ENCODE measurements at places on chromosomes 11 and 22.
A peak's percentile ranks its signal among the peaks of the same experiment; 100 is the strongest.

- H3K27ac ChIP-seq = no peak within 1 kb of the TSS
- H3K4me3 ChIP-seq = peak within 1 kb of the TSS; percentile 87
- peaks cover 34% of the 10 kb centered on the region for H3K4me1 ChIP-seq
- H3K36me3 ChIP-seq = no peaks in the 10 kb centered on the region
- DNase-seq = no peak
Measured at GRCh38 chr11:134412203-134413042, at the start of gene B3GAT1. Gene B3GAT1 (minus strand): TSS chr11:134412242. CDS start chr11:134387659, 24,583 bp downstream.

- H3K4me3 ChIP-seq = no peak overlapping the region
- peak overlapping the region; percentile 38 for H3K27ac ChIP-seq
- no peaks in the 10 kb centered on the region for H3K27me3 ChIP-seq
- peaks cover 60% of the 10 kb centered on the region for H3K4me1 ChIP-seq
Measured at GRCh38 chr22:46815559-46815895, 53.1 kb downstream of the TBC1D22A start.

DNA sequence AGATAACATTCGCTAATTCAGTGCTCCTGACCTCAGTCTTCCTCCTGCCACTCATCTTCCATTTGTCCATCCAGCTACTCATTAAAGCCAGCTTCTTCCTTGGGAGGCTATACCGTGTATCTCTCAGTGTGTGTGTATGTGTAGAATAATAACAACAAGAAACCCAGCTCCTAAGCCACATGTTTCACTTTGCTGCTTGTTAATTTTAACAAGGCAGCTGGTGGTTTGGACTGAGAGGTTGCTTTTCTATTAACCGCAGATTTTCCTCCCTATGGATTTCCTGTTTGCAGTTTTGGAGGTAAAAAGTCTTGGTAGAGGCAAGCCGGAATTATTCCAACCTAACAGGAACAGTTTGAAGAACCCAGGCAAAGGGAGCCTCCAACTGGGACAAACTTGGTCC, 165.0 kb downstream of the ADAMTS15 start:
- H3K4me1 ChIP-seq = no peaks in the 10 kb centered on the region
- H3K36me3 ChIP-seq = no peaks in the 10 kb centered on the region
- no peak overlapping the region for H3K4me3 ChIP-seq
- H3K27ac ChIP-seq = no peak overlapping the region

DNA sequence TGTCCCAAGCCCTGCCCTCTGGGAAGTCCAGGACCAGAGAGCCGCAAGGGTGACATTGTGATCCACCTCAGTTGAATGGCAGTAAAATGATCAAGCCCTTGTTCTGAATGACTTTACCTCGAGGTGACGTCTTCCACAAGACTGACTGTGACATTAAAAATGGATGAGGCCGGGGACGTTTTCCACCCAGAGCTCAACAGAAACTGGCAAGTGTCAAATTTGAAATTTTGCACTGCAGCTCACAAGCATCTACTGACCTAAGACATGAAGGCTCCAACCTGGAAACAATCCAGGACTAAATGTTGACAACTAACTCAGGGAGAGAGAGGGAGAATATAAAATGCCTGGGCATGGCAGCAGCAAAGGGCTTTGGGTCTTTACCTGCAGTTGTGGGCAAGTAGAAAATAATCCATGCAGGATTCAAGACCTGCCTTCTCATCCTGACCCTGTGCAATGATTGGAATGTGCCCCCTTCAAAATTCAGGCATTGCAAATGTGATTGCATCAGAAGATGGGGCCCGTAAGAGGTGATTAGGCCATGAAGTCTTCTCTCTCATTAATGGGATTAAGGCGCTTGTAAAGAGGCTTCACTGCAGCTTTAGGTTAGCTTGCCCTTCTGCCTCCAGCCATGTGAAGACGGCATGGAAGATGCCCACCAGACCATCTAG, 33.6 kb upstream of the CLMP start:
- H3K4me1 ChIP-seq = peaks cover 10% of the 10 kb centered on the region
- no peaks in the 10 kb centered on the region for H3K36me3 ChIP-seq
- H3K27ac ChIP-seq = no peak overlapping the region
- peaks cover 13% of the 10 kb centered on the region for H3K27me3 ChIP-seq

- no peak overlapping the region for H3K4me3 ChIP-seq
- peak overlapping the region; percentile 14 for H3K27ac ChIP-seq
- peaks cover 2% of the 10 kb centered on the region for H3K4me1 ChIP-seq
- no peaks in the 10 kb centered on the region for H3K27me3 ChIP-seq
- no peak for DNase-seq
Measured at GRCh38 chr11:20421946-20422345, 34.4 kb downstream of the PRMT3 start.

DNA sequence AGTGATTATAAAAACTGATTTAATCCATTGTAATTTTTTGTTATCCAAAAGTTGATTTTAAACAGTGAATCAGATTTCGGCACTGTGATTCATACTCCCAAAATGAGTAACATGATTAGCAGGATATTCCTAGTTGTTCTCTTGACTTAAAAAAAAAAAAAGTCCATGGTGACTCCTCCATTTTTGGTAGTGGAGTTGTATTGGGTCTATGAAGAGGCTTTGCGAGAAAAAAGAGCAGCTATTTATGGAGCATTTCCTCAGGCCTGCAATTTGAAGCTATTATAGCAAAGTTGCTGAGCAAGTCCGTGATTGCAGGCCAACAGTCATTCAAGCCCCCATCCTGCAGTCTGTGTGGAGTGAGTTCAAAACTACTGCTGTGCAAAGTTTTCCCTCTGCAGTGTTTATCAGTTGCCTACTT, 28.8 kb downstream of the YAP1 start:
- no peaks in the 10 kb centered on the region for H3K4me1 ChIP-seq
- DNase-seq = no peak
- H3K4me3 ChIP-seq = no peak overlapping the region
- no peak overlapping the region for H3K27ac ChIP-seq

- H3K27ac ChIP-seq = no peak overlapping the region
- DNase-seq = no peak
- H3K36me3 ChIP-seq = peaks cover 17% of the 10 kb centered on the region
- peaks cover 24% of the 10 kb centered on the region for H3K4me1 ChIP-seq
Measured at GRCh38 chr11:118612378-118612777, 5.0 kb downstream of the PHLDB1 start.

DNA sequence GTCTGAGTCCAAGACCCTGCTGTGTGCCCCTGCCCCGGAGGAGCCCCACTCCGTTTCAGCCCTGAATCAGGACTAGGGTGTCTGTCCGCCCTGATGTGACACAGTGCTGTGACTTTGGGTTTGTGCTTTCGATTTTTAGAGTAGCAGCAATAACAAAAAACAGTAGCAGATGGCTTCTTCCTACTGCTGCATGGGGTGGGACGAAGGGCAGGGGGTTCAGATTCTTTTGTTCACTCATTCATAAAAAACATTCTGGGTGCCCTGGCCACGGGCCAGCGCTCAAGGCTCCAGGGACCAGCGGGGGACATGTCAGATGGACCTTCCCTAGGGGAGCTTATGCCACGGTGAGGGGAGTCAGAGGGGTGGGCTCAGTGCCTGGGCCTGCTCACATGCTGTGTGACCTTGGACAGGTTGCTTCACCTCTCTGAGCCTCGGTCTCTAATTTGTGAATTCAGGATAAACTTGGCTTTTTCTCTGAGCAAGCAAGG, 24.6 kb upstream of the PRR5 start:
- H3K4me1 ChIP-seq = peaks cover 59% of the 10 kb centered on the region
- peak overlapping the region; percentile 86 for H3K27ac ChIP-seq
- peaks cover 38% of the 10 kb centered on the region for H3K36me3 ChIP-seq
- no peaks in the 10 kb centered on the region for H3K27me3 ChIP-seq
